ENCODE measurements at places on chromosomes 4 and X. TPM values are rescaled to one million over a fixed set of nuclear protein-coding genes. Genes with fewer than 3 reads are reported as not detected.

The FRAS1 gene
- 1.5 TPM for total RNA-seq

The CCSER1 gene
- total RNA-seq = not detected

The RAI2 gene
- total RNA-seq = 0.22 TPM

The NKX6-1 gene
- total RNA-seq = 0.82 TPM

The CT45A2 gene
- total RNA-seq = not detected

The ARMCX6 gene
- total RNA-seq = 46.9 TPM

The GPAT3 gene
- total RNA-seq = 50.5 TPM
